Activated CD4-positive, CD25-positive, alpha-beta regulatory T cell treated with anti-CD3 and anti-CD28 coated beads, Interleukin-2, amount 50 U/mL, for 24 hours (primary cell): ENCODE measurements at places on chromosomes 16 and 17.

DNA sequence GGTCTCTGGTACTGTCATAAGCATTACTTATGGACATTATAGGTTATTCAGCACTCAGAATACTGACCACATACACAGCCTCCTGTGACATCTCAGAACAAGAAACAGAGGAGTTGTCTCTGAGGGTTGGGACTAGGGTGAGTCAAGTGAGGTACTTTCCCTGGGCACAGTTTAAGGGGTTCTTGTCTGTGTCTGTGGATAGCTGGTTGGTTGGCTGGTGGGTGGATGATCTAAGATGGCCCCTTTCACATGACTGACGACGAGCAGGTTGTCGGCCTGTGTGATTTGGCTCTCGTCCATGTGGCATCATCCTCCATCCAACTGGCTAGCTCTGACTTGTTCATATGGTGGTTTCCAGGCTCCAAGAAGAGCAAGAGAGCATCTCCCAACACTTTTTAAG lies 163.9 kb downstream of the PRKCB start:
- ATAC-seq = peak; percentile 98

DNA sequence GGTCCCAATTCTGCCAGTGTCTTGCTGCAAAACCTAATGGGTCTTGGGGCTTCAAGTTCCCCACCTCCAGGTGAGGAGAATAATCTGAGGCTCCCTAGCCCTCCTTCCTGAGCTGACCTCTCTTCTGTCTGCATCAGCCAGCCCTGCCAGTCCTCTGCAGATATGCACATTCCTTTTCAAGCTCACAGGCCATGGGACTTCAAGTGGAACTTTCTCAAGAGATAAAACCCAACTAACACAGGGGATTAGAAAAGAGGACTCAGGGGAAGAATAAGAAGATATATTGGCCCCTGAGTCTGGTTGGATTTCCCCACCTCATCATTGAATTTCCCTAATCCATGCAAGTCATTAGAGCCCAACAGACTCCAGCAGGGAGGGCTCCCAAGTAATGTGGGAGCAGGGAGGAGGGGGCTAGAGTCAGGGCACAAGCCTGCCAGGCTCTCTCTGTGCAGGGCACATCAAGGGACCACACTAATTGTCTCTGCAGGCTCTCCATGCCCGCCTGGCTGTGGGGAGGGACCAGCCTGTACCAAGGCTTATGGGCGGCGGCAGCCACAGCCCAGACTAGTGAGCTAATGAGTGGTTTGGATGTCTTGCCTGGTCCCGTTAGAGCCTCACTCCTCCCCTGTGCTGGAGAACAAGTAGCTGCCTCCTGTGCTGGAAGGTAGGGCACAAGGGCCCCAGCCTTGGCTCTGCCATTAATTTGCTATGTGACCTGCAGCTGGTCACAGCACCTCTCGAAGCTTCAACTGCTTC lies 1.2 kb downstream of the KRT14 start:
- no peak for ATAC-seq

- ATAC-seq = peak; percentile 52
Observed at GRCh38 chr16:27326738-27327585, 13.2 kb downstream of the IL4R start.

DNA sequence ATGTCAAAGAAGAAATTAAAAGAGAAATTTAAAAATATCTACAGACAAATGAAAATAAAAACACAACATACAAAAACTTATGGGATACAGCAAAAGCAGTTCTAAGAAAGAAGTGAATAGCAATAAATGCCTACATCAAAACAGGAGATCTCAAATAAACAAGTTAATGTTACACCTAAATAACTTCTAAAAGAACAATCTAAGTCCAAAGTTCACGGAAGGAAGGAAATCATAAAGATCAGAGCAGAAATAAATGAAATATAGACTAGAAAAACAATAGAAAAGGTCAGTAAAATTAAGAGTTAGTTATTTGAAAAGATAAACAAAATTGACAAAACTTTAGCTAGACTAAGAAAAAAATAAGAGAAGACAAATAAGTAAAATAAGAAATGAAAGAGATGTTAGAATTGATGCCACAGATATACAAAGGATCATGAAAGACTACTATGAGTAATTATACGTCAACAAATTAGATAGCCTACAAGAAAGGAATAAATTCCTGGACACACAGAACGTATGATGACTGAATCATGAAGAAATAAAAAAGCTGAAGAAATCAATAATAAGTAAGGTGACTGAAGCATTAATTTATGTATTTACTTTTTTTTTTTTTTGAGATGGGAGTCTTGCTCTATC lies 100.4 kb downstream of the CEP112 start:
- ATAC-seq = no peak

DNA sequence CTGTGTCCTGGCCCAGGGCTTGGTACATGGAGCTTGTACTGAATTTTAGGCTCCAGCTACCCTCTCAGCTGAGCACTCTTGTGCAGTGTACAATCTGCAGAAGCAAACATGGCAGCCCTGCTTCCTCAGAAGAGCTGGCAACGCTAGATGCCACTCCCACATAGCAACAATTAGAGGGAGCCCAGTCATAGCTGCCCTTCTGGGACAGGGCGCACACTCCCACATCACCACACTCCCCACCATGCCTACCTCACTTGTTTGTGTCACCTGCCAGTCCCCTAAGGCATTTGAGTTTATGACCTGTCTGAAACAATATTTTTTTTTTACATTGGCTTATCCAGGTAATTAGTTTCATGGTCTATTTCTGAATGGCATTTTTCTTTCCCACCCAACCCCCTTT lies 72.3 kb downstream of the C17orf67 start:
- peak; percentile 61 for ATAC-seq

DNA sequence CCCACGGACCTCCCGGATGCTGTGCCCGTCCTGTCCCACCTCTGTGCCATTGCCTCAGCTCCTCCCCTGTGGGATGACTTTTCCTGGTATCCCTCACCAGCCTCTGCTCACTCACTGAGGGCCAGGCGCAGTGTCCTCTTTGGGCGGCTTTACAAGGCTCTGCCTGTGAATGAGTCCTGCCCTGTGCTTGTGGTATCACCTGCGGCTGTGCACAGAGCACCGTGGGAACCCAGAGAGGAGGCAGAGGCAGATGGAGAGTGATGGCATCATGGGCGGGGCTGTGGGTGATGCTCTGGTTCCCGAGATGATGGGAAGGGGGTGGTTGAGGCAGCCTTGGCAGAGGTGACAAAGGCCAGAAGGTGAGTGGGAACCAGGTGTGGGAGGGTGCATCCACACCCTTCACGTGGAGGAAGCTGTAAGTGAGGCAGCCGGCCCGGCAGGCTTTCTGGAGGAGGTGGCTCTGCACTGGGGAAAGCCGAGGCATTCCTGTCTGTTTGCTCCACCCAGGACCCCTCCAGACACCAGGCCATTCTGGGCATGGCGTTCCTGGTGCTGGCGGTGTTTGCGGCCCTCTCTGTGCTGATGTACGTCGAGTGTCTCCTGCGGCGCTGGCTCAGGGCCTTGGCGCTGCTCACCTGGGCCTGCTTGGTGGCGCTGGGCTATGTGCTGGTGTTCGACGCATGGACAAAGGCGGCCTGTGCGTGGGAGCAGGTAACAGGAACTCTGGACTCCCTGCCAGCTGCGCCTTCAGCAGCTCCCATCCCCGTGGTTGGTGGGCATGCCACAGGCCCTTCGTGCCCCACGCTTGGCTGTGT lies 23.8 kb downstream of the ADCY7 start:
- ATAC-seq = no peak

DNA sequence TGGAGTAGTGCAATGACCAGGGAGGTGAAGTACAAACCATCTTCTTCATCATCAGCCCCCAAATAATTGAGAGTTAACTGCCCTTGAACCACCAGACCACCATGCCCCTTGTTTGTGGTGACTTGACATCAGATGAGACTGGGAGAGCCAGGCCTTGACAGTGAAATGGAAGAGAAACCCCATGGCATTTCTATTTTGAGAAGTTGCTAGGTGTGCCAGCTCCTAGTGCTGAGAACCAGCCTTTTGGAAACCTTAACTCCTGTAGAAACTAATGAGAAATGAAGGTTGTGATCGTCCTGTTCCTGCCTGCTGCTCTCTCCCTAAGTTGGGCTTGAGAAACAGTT lies 2.8 kb downstream of the TMEM94 start:
- ATAC-seq = no peak

GRCh38 chr16:67296420-67296819 lies 17.1 kb downstream of the PLEKHG4 start:
- ATAC-seq = no peak

DNA sequence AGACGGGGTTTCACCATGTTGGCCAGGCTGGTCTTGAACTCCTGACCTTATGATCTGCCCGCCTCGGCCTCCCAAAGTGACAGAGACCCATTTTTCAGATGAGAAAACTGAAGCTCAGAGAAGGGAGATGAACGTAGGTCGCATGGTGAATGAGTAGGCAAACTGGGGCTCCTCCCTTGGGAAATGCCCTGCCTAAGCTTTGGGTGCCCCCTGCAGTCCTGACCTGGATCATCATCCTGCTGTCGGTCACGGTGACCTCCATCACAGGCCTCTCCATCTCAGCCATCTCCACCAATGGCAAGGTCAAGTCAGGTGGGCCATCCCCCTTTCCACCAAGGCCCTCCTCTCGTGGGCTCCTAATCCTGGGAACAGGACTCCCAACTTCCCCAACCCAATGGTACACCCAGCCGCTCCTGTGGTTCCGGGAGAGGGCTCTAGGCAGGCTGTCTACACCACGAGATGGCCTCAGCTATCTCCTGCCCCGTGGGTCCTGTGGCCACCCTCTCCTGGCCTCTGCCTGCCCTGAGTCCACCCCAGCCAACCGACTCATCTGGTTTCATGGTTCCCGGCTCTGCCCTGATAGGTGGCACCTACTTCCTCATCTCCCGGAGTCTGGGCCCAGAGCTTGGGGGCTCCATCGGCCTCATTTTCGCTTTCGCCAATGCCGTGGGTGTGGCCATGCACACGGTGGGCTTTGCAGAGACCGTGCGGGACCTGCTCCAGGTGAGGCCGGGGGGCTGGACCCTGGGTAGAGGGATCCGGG lies 4.7 kb downstream of the SLC12A3 start:
- ATAC-seq = peak; percentile 46

DNA sequence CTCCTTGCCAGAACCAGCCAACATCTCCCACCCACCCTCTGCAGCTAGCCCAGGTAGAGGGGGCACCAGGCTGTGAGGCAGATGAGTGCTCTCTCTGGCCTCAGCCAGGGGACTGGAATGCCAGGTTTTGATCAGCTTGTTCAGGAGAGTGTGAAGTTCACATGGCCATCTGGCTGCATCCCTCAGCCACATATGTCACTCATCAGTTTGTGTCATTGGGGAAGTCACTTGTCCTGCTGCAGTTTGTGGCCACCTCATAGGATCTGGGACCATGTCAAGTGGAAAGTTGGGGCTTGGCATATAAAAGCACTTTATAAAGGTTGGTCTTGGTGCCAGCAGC lies 147.6 kb downstream of the SOCS1 start:
- ATAC-seq = no peak

- ATAC-seq = no peak
Observed at GRCh38 chr16:56936491-56936890, 4.5 kb downstream of the HERPUD1 start.

GRCh38 chr16:87897521-87898505 lies 28.5 kb upstream of the SLC7A5 start:
- peak; percentile 15 for ATAC-seq

DNA sequence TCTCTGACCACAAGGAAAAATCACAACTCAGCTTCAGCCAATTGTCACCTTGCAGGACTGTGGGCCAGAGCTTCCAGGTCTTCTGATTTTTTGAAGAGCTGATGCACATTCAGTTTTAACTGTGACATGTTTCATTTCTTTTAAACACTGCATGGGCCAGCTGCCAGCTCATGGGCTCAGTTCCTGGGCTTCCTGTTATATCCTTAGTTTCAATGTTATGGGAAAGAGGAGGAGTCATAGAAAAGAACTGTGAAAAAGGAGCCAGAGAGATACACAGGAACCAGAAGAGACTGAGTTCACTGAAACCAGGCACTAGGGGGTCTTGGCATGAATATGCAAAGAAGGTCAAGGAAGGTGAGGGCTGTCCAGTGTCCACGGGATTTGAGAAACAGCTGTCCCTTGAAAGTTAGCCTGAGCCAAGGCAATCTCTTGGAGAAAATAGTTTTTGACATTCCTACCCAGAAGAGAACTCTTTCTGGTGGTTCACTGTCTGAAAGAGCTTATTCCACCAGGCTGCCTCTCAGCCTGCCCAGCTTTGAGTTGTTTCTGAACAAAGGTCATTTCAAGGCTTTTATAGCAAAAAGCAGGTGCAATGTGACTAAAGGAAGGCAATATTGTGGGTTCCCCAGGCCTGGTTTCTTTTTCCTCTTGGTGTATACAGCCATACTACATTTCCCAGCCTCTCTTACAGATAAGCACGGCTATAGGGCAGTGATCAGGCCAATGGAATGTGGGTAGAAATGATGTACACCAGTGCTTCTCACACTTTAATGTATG lies 10.5 kb downstream of the PDILT start:
- ATAC-seq = no peak

GRCh38 chr17:58533616-58534188 lies 19.3 kb upstream of the MTMR4 start:
- ATAC-seq = no peak

GRCh38 chr17:6641247-6641863 lies 495 bp downstream of the TXNDC17 start:
- no peak for ATAC-seq

DNA sequence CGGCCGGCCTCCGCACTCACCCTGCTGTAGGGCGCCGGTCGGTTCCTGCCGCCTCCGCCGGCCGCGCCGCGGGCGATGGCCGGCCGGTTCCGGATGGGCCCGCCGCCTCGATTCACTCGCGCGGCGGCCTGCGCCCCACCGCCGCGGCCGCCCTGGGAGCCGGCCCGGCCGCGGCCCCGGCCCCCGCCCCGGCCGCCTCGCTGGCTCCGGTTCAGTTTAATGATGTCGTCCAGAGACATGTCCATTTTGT lies 158 bp downstream of the ALYREF start:
- ATAC-seq = peak; percentile 0

DNA sequence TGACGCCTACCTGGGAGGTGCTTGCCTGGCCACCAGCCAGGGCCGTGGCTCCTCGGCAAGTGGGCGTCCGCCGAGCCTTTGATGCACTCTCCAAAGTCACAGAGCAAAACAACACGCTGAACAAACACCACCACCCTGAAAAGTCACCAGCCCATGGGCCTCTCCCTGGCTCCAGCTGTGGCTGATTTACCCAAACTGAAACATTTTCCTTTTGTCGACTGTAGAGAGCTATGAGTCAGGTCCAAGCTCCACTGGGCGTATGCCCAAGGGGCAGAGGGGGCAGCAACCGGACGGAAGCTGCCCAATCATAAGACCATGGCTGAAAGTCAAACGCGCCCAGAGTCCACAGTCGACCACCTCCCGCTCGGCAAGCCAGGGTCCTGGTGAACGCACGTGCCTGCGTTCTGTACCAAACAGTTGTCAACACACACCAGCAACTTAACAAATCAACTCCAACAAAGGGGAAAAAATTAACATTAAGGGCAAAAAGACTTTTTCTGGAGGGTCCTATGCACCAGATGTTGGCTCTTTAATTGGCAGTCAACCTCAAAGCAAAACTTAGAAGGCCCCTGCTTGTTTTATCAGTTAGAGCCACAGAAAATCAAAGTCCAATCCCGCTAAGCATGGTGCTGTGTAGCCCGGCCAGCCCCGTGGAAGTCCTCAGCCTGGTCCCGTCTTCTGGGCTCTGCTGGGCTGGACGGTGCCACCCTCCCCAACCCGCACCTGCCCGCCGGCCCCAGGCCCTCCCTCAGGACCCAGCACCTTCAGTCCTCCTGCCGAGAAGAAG lies 47.3 kb downstream of the TBC1D16 start:
- ATAC-seq = no peak

- ATAC-seq = no peak
Observed at GRCh38 chr17:82052638-82053059, 951 bp downstream of the GPS1 start.

- no peak for ATAC-seq
Observed at GRCh38 chr17:67312265-67312664, 54.1 kb downstream of the PSMD12 start.

- no peak for ATAC-seq
Observed at GRCh38 chr17:51751072-51751471, 407.4 kb downstream of the CA10 start.
